ENCODE measurements at places on chromosomes 13 and 19. TPM values are rescaled to one million over a fixed set of nuclear protein-coding genes. Genes with fewer than 3 reads are reported as not detected.

Gene MEIOSIN
- not detected for total RNA-seq

Gene C19orf33
- not detected for total RNA-seq

Gene CCDC194
- total RNA-seq, result 2.2 TPM

Gene FLT1
- total RNA-seq, result 1.4 TPM

Gene AZU1
- not detected for total RNA-seq
